ENCODE measurements at places on chromosomes 2 and 18.

- no peak for DNase-seq
Measured at GRCh38 chr18:8623549-8624106, 14.4 kb downstream of the RAB12 start.

DNA sequence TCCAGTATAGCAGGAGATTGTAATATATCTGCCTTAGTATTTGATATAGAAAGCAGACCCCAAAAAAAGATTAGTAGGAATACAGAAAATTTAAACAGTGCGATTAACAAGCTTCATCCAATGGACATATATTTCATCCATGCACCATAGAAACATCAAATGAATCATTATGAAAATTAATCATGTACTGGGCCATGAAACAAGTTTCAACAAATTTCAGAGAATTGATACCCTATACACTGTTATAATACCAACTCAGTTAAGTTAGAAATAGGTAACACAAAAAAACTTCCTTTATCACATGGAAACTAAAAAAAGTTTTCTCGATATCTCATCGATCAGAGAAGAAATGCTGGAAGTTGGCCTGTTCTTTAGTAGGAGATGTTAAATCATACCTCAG is 192.1 kb upstream of the STON1 start:
- no peak for DNase-seq

DNA sequence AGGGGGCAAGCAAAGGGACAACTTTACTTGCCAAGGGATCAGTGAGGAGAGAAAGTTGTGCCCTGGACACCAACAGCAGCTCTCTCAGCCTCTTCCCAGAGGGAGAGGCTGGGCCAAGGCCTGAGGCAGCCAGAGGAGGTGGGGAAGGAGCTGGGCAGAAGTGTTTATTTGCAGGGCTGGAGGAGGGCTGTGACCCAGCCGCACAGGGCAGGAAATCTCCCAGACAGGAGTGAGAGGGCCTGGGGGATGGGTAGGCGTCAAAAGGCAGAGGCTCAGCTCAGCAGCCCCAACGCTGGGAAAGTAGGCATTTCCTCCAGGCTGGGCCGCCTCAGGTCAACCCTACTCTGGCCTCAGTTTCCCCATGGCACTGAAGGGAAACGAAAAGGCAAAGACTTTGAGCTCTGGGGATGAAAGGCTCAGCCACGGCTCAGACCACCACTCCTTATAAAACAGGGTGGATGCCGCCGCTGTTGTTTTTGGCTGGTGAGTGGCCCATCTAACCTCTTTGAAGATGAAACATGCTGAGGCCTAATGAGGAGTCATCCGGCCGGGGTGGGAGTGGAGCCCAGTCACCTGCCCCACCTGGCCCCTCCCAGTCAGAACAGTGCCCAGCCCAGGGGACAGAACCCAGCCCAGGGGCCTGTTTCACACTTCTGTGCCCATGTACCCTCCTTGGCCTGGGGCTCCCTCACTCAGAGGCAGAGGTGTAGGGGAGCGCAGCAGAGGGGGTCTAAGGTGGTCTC is 21.9 kb upstream of the SEMA4C start:
- no peak for DNase-seq

- no peak for DNase-seq
Measured at GRCh38 chr2:40353231-40353630, 98.7 kb downstream of the SLC8A1 start.

DNA sequence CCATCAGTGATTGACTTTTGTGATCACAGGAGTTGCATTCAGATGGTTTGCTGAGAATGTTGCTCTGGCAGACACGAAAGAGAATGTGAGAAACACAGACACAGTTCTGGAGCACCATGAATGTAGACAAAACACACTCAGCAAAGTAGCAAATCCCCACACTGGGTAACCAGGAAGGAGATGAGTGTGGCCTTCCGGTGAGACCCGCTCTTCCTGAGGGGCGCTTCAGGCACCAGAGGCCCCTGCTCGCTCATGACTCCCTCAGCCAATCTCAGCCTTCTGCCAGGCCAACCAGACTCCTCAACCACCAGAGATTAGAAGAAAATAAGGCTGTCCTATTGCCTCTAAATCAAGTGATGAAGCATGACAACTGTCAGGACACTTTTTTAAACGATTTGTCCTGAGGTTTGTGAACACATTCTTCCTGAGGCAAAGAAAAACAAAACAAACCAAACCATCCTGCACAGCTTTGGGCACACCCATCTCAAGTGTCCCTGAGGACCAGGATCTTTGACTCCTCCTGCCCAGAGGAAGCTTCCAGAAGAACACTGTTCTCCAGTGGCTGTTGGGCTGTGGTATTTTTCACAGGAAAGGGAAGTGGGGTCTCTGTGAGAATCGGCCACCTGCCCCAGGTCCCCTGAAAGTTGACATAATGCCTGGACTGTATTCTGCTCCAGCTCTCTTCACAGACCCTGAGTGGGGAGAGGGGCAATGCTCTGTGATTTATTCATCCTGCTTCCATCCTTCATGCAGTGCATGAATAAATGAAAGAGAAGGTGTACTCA is 152.8 kb downstream of the BCL11A start:
- DNase-seq: no peak

DNA sequence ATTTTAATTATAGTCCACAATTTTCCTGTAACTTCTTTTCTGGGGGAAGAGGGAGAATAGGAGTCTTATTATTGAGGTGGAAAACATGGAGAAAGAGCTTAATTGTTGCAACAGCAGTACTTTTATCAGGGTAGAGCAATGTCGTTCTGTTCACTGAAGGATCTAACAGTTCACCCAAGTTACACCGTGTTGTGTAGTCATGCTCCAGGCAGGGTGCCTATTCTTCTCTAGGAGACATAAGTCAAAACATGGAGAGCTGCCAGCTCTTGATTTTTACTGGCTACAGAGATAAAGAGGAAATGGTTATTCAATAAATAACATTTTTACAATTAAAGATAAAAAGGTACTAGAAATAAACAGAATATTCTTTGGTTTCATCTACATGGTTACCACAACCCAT is 594.3 kb upstream of the NETO1 start:
- DNase-seq: no peak
